ENCODE measurements at places on chromosomes 3 and 15.

DNA sequence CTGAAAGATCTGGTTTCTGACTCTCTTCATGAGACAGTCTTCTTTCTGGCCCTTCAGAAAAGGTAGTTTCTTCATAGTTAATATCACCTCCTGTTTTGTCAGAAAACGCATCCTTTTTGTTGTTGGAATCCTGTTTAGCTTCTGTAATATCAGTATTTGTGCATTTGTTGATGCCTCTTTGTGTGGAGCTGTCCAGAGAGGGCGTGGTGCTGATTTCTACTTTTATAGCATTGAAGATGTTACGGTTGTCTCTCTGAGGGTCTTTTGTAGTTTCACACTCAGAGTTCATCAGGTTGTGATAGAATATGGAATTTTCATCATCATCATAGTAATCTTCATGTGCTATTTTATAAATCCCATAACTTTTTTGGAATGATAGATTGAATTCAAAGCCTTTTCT, 8.9 kb downstream of the GPR149 start:
- DNase-seq, result no peak

DNA sequence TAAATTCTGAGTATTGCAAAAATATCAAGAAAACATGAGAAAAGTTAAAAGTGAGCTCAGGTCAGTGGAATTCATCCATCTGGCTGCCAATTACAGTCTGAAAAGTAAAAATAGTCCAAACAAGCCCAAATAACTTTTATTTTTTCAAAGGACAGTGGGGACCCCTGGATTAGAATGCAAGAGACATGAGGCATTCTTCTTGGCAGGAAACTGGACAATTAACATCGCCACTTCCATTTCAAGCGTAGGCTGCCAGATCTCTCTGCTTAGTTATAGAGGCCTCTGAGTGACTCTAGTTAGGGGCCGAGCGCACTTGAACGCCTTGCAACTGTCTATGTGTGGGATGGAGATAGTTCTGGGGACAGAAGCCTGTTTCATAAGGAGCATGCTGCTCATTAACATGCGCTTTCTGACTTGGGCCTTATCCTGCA, 189.1 kb downstream of the GHSR start:
- no peak for DNase-seq

GRCh38 chr3:106839576-106840280, 537.5 kb upstream of the CCDC54 start:
- no peak for DNase-seq

DNA sequence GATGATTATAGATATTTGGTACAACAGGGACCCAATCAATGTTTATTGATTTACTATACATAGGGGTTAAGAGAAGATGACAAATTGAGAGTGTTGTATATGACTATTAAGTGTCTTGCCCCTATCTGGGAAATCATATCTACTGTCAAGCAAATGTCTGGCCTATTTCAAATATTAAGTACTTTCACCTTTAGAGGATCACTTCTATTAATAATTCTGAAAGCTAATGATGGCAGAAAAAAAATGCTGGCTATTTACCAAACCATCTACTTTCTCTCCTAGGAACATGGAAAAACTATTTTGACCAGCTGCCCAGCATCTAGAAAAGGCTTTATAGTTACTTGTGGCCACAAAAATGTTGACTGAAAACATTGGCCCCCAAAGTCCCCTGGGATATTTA, 632.3 kb upstream of the ZNF385D start:
- no peak for DNase-seq

DNA sequence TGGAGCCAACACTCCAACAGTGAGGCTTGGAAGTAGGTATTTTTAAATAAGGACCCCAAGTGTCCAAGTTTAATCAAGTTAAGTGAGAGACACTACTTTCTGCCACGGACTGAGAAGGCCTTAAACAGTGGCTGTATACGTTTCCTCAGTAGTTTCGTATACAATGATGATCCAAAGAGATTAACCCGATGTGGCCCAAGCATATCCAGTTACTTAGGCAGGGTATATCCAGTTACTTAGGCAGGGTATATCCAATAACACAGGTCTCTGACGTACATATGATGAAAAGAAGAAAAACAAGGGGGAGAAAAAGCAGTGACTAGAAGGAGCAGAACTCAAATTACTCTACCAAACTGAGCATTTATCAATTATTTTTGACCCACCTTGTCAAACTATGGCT, 591.4 kb downstream of the FOXP1 start:
- no peak for DNase-seq

Data from iPS DF 6.9 (cell line).